Gastrocnemius medialis (tissue), 4 donors: ENCODE measurements at places on chromosomes 13 and 19. TPM values are rescaled to one million over a fixed set of nuclear protein-coding genes. Genes with fewer than 3 reads are reported as not detected.

Gene ZNF8
- total RNA-seq, result 0.78 TPM

Gene POU2F2
- 1.7 TPM for total RNA-seq

Gene TNFSF13B
- 2.2 TPM for total RNA-seq

Gene PTPRH
- total RNA-seq, result 0.40 TPM

Gene ZNF700
- 1.3 TPM for total RNA-seq

Gene IRGC
- total RNA-seq, result not detected

Gene ELSPBP1
- not detected for total RNA-seq

Gene KLK3
- total RNA-seq, result not detected

Gene FCER2
- total RNA-seq, result not detected

Gene KLK2
- not detected for total RNA-seq

Gene CYP4F2
- not detected for total RNA-seq

Gene OVOL3
- not detected for total RNA-seq

Gene YJEFN3
- total RNA-seq, result 0.18 TPM

Gene ATP4B
- not detected for total RNA-seq

Gene ENOX1
- 1.1 TPM for total RNA-seq

Gene PLIN5
- 23.5 TPM for total RNA-seq

Gene PTH2
- not detected for total RNA-seq

Gene CACNG8
- total RNA-seq, result 0.05 TPM

Gene CYSLTR2
- total RNA-seq, result not detected

Gene DPP9
- total RNA-seq, result 160 TPM

Gene CEACAM20
- not detected for total RNA-seq

Gene ZNF536
- not detected for total RNA-seq

Gene ZNF432
- 3.4 TPM for total RNA-seq
